GM06990 (cell line): ENCODE measurements at places on chromosomes 5 and 9.

- DNase-seq: no peak
Measured at GRCh38 chr9:76216161-76216649, 178.0 kb downstream of the RFK start.

DNA sequence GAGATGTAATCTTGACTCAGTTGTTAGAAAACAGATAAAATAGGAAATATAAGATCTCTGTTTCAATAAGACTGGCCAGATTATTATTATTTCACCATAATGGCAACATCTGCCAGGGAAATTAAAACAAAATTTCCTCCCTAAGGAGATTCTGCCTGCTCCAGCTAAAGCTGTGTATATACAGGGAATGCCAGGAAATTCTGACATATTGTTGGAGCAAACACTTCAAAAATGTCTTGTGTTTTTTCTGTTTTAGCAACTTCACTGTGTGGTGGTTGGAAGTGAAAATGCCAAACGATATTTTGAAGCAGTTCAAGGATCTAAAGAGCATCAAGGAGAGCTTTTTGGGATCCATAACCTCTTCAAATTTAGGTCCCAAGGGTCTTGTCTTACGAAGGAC lies 90.8 kb downstream of the ERCC6L2 start:
- no peak for DNase-seq

GRCh38 chr9:78479441-78479840 lies 182.5 kb downstream of the PSAT1 start:
- DNase-seq: no peak

- no peak for DNase-seq
Measured at GRCh38 chr5:103693517-103693916, 130.9 kb upstream of the NUDT12 start.

DNA sequence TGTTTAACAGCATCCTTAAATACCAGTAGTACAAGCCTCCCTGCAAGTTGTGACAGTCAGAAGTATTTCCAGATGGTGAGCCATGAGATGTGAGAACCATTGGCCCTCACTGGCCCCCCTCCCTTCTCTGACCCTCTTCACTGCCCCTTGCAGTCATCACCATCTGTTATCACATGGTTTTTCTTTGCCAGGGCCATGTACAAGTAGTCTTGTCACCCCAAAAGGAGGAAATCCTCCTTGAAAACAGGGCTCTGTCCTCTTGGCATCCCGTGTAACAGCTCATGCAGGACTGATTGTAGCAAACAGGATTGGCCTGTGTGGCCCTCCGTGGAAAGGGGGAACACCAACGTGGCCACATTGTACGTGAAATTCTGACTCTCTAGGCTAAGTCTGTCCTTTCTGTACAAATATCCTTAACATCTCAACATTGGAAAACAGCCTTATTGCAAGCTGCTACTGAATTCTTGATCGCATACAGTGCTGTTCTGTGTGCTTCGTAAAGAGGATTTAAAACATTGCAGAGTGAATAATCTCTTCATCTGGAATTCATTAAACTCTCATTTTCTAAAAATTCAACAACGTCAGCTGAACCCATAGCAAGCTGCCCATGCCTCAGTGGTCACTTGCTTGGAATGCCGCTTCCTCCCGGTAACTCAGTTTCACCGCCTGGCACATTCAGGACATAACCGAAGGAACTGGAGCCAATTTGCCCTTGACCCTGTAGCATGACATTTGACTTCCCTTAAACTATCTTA lies 171.7 kb downstream of the ATPSCKMT start:
- no peak for DNase-seq

GRCh38 chr5:173572431-173573125 lies 43.9 kb downstream of the BOD1 start:
- DNase-seq: no peak

DNA sequence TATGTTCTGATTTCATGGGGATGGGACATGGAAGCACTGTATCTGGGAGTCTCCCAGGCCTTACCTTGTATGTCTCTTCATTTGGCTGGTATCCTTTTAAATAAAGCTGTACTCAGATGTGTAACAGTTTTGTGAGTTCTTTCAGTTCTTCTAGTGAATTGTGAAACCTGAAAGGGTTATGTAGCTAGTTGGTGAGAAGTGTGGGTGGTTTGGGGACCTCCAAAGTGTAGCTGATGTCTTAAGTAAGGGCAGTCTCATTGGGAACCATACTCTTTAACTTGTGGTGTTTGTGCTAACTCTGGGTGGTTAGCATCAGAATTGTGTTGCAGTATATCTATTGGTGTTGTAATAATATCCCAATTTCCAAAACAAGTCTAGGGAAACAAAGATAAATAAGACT lies 166.9 kb upstream of the CCNH start:
- no peak for DNase-seq

- DNase-seq: no peak
Measured at GRCh38 chr5:172972552-172972951, 11.0 kb upstream of the ATP6V0E1 start.

DNA sequence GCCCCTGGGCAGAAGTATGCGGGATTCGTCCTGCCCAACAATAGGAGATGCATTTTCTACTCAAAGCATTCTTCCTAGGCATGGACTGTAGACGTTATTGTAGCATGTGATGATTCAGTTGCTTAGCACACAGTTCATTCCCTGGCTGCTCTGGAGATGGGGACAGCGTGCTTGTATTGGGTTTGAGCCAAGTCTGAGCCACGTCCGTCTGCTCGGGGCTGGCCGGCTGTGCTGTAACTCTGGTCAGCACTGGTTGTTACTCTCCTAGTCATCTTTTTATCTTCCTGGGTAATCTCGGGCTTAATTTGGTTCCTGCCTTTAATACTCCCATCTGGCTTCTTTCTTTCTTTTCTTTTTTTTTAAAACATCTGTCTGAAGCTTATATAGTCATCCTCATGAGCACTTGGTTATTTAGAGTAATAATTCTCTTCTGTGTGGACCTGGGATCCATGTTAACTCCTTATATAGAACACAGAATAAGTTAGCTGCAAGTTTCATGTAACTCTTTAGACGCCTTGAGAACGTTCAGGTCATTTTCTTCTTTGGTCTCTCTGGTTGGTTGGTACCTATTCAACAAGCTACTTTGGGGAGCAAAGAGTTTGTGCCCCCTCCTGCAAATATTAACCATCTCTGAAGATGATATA lies 118.8 kb upstream of the RPS23 start:
- DNase-seq: no peak
